ENCODE measurements at places on chromosomes 11 and 22.

GRCh38 chr11:6538456-6538855 is 41.4 kb downstream of the DNHD1 start:
- no peak for DNase-seq

- no peak for DNase-seq
These were observed 10.7 kb upstream of the SESN3 start for GRCh38 chr11:95241681-95242081.

DNA sequence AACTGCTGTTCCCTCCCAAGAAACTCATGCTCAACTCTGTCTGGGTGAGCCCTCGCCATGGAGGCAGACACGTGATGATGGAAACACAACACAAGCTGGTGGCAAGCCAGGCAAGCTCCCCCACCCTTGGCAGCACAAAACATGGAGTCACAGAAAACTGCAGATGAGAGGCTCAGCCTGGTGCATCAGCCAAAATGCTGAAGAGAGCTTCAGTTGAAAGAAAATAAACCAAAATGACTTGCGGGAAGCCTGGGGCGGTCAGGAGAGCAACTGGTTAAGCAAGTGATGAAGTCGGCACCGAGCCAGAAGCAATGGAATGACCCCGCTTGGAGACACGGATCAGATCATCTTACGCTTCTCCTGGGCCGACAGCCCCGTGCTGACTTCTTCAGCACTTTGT is 68.3 kb downstream of the C11orf58 start:
- peak; percentile 48 for DNase-seq

DNA sequence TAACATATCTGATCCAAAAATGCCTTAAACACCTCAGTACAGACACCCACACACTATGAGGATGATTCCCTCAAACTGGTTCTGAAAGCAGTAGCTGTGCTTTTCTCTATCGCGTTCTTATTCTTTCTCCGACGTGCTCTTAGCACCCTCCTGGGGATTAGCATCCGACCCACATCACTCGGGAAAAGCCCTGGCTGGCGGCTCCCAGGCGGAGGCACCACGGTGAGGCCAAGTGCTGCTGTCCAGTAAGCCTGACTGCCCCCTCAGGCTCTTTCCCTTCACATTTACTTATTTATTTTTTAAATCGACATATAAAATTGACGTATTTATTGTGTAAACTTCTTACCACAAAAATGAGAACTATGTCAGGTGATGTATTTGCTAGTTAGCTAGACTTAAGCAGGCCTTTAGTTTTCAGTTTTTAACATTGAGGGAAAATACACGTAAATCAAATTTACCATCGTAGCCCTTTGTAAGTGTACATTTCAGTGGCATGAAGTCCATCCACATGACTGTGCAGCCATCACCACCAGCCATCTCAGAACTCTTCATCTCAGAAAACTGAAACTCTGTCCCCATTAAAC is 19.2 kb downstream of the TBX1 start:
- DNase-seq, result no peak

- peak; percentile 82 for DNase-seq
These were observed 125.4 kb downstream of the CASP12 start for GRCh38 chr11:104772806-104773241.

DNA sequence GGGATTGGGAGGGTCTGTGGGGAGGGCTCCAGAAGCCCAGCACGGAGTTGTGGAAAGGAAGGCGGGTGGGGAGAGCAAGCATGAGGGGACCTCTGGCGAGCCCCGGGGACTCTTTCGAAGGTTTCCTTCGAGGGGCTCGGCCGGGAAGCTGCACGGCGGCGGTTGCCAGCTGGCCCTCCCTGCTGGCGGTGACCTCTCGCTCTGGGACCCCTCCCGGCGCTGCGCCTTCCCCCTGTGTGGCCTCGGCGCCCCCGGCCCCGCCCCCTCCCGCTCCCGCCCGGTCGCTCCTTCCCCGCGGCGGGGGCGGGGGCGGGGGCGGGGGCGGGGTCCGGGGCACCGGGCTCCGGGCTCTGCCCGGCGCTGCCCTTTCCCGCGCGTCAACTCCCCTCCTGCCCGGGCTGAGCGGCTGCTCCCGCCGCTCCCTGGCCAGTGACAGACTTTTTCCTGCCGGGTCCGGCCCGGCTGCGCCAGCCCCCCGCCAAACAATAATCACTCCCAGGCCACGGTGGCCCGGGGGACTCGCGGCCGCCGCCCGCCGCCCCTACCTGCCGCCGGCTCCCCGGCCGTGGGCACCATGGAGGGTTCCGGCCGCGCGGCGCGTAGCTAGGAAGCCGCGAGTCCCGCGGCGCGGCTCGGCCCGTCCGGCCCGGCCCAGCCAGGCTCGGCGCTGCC is 941 bp downstream of the CLCF1 start:
- no peak for DNase-seq

DNA sequence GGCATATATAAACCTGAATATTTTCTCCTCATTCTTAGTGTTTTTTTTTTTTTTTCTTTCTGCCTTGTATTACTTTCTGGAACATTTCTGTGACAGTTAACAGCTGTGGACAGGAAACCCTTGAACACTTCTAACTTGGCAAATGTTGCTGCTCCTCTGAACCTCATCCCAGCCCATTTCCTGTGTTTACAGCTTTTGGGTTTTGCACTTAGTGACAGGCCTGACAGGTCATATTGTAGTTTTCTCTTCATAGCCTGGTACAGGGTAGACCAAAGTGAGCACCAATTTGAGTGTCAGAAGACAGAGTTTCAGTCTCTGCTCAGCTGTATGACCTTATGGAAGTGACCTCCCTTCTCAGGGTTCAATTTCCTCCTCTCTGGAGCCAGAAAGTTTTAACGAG is 91.6 kb downstream of the STIM1 start:
- DNase-seq, result peak; percentile 89

GRCh38 chr11:65770951-65771567 is 9.7 kb downstream of the AP5B1 start:
- no peak for DNase-seq

DNA sequence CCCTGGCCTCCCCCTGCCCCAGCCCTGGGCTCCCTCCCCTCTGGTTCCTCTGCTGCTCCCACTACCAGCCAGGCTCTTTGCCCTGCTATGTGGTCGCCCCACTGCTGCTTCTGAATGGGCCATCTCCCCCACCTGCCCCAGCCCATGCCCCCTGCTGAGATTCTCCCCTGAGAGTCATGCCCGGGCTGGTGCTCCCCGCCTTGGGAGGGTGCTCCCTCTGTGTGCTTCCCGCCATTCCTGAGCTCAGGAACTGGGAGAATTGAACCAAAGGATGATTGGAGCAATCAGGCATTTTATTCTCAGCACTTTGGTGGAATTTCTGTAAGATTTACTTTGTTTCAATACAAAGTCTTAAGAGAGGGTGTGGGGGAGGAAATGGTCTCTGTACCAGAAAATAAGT is 6.8 kb downstream of the APOBEC3D start:
- DNase-seq, result no peak

DNA sequence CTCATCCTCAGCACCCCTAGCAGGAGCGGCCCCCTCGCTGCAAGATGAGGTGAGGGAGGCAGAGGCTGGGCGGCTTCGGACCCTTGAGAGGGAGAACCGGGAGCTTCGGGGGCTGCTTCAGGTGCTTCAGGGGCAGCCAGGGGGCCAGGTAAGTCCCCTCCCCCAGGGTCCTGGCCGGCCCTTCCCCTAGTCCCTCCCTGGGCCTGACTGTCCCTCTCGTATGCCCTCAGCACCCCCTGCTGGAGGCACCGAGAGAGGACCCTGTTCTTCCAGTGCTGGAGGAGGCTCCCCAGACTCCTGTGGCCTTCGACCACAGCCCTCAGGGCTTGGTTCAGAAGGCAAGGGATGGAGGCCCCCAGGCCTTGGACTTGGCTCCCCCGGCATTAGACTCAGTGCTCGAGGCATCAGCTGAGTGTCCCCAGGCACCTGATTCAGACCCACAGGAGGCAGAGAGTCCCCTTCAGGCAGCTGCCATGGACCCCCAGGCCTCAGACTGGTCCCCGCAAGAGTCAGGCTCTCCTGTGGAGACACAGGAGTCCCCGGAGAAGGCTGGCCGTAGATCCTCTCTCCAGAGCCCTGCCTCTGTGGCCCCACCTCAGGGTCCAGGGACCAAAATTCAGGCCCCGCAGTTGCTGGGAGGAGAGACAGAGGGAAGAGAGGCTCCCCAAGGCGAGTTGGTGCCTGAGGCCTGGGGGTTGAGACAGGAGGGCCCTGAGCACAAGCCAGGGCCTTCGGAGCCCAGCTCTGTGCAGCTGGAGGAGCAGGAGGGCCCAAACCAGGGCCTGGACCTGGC is 4.0 kb downstream of the CCDC88B start:
- no peak for DNase-seq

DNA sequence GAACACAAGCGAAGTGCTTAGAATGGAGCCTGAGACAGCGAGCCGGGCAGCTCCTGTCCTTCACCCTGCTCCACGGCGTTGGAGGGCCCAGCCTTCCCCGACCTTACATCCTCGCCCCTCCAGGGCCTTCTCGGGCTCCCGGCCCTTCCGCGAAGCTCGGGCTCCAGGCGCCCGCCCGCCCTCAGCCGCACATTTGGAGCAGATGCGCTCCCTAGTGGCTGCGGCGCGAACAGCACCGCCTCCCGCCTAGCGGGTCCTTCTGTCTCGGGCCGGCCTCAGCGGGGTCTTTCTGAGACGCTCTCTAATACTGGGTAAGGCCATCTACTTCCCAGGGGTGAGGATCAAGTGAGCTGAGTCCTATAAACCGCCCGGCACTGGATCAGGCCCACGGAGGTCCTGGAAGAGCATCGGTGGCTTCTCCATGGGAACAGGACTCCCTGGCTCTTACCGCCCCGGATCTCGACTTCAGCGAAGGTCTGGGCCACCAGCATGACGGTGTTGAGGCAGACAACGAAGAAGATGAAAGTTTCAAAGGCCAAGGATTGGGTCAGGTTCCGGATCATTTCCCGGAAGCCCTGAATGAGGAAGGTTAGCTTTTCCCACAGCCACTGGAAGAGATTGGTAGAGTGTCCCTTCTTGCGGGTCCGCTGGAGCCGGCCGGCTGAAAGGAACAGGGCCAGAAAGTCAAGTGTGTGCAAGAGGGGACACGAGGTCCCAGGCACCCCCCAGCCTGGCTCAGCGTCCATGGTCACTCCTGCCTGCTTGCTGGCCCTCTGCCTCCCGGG is 3.7 kb downstream of the CATSPER1 start:
- DNase-seq, result peak; percentile 66

DNA sequence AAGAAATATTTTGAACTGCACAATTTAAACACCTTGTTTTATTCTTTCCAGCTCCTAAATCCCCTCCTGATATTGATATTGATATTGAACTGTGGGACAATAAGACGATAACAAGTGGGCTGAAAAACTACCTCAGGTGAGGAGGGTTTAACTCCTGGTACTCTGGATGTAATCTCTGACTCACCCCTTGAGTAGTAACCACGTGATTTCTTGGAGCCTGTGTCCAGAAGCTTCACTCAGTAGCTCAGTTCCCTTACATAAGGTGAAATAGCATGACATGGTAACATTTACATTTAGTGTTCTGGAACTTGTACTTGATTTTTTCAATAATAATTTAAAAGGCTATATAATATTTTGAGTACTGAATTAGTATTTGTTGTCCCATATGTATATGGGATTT is 168.0 kb downstream of the PGR start:
- peak; percentile 39 for DNase-seq

DNA sequence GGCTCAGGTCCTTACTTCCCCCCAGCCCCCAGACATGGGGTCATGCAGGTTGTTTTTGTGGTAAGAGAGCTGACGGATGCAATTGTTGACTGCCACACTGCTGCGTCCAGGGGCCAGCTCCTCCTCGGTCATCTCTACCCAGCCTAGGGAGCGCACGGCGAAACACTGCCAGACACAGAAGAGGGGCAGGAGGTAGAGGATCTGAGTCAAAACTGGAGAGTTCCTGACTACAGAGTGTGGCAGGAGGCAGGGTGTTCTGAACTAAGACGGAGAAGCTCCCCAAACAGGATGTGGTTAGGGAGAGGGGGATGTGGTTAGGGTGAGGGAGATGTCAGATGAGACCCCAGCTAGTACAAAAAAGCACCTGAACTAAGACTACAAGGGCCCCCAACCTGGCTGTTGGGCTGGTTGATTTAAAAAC is 12.3 kb downstream of the SMPD1 start:
- DNase-seq, result peak; percentile 18

- peak; percentile 22 for DNase-seq
These were observed 121.5 kb downstream of the CHST1 start for GRCh38 chr11:45543808-45544422.

GRCh38 chr11:130677486-130678153 is 229.2 kb downstream of the ADAMTS15 start:
- DNase-seq, result peak; percentile 99

GRCh38 chr11:2374456-2375201 is 2.5 kb upstream of the CD81 start:
- no peak for DNase-seq

DNA sequence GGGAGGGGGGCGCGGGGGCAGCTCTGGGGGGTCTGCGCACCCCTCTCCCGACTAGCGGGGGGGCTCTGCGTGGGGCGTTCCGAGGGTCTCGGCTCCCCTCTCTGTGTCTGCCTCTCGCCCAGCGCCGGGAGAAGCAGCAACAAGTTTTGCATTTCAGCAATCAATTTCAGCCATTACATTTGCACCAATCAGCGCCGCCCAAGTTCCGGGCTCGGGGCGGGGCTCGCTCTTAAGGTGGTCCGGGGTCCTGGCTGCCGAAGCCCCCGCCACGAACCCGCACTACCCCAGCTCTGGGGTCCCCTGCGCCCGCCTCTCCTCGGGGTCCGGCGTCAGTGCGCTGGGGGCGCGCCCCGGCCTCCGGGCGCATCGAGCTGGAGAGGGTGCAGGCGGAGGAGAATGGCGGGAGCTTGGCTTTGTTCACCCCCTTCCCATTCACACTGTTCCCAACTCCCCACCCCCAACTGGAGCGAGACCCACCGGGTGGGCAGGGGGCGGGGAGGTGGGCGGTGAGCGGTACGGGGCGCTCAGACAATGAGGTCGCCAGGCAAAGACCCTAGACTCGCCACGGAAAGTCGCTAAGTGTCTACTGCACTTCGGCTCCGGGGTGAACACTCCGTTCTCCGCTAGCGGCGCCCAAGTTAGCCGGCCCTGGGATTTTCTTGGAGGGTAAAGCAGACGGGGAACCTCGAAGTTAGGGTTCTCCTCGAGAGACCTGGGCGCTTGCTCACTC is at the start of gene MN1:
TSS of gene MN1 (minus strand) at position 141 of the 730 bp plus-strand sequence. CDS start 1,213 bp downstream, outside the sequence.
- peak; percentile 44 for DNase-seq

- no peak for DNase-seq
These were observed 12.2 kb downstream of the NCF4 start for GRCh38 chr22:36872866-36873498.

DNA sequence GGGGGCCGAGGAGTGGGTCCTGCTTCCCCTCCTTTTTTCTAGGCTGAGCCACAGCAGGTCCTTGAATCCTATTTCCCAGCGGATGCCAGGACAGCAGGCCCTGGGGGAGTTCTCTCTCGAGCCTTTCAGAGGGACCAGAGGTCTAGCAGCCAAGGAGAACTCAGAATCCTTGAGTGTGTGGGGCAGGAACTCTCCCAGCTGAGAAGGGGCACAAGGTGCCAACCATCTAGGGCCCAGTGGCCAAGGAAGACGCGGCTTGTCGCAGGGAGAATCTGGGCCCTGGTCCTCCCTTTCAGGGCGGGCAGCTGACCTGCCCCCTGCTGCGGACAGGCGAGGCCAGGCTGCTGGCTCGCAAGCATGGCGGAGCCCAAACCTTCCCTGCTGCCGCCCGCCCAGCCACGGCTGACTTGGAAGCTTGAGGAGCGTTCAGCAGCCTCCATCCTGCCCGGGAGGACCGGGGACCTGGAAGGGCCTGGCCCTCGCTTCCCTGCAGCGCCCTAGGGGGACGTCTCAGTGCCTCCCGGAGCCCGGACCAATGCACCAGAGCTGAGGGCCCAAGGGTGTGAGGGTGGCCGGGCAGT is 972 bp upstream of the TSSC4 start:
- DNase-seq, result no peak

- no peak for DNase-seq
These were observed 205.0 kb upstream of the PGR start for GRCh38 chr11:101334581-101334980.
